ENCODE measurements at places on chromosomes 2 and 18.

DNA sequence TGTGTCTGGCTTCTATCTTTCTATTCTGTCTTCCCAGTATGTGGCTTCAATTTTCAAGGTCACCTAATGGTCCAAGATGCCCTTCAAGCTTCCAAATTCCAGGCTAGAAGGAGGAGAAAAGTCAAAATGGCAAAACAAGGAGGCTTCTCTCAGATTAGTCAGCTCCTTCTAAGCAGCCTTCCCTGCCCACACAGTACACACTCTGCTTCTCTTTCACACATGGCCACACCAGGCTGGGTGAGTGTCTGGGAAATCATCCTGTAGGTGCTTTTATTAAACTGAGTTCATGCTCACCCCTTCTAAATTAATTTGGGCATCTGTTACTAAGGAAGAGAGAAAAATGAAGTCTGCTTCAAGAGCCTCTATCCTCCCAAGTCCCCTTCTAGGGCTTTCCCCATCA is 277.2 kb upstream of the MGAT5 start:
- no peak for DNase-seq

GRCh38 chr18:3867864-3868311 is 417.9 kb downstream of the TGIF1 start:
- no peak for DNase-seq

DNA sequence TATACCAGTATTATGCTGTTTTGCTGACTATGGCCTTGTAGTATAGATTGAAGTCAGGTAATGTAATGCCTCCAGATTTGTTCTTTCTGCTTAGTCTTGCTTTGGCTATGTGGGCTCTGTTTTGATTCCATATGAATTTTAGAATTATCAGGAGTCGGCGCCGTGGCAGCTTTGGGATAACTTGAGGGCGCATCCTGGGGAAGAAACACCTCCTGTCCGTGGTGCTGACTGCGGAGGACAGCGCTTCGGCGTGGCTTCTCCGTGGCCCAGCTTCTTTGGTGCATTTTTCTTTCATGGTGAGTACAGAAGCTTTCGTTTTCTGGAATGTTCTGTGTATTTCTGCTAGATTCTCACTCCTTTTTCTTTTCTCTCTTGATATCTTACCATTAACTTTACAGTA is 25.2 kb downstream of the CCDC74A start:
- no peak for DNase-seq

DNA sequence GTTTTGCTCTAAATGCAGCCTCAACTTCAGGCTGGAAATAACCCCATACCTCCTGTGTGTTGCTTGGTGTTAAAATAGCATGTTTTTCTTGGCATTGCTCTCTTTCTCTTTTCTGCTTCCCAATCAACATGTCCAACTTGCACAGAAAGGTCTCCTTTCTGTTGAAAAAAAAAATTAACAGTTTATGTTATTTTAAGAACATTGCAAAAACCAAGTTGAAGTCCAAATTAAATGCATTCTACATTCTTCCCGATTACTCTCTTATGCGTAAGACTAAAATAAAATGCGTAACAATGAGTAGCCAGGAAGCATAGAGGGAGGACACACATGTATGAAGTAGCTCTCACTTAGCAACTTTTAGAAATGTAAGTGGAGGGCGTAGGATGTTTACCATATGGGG is 1406.1 kb upstream of the NXPH2 start:
- no peak for DNase-seq

DNA sequence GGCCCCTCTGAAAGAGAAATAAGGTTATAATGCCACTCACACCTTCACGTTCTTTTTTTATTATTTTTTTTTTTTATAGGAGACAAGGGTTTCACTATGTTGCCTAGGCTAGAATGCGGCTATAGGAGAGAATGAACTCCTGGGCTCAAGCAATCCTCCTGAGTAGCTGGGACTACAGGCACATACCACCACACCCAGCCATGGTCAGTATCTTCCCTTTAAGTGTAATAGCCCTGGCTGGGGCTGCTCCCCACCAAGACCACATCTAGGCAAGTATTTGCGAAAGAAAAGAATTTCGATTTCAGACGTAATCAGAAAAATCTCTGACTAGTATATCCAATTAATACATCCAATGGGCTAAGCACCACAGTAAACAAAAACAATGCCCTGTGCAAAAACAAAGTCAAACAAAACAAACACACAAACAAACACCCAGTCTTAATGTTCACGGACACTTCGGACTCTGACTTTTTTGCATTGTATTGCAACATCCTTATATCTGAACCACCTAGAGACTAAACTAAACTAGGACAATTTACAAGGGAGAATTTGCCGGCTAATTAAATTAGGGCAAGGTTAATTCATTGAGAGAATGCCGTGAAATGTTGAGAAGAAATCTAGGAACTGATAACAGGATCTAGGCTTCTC is 49.6 kb upstream of the TLK1 start:
- no peak for DNase-seq

DNA sequence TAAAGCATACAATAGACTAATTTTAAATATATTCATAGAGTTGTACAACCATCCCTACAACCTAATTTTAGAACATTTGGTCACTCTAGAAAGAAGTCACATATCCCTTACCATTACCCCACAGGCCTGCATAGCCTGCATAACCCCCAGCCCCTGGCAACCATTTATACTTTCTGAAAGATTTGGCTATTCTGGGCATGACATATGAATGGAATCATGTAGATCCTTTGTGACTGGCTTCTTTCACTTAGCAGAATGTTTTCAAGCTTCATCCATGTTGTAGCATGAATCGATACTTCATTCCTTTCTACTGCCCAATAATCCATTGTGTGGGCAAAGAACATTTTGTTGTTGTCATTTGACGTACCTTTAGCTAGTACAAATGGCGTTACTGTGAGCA is 151.5 kb downstream of the WDSUB1 start:
- no peak for DNase-seq

DNA sequence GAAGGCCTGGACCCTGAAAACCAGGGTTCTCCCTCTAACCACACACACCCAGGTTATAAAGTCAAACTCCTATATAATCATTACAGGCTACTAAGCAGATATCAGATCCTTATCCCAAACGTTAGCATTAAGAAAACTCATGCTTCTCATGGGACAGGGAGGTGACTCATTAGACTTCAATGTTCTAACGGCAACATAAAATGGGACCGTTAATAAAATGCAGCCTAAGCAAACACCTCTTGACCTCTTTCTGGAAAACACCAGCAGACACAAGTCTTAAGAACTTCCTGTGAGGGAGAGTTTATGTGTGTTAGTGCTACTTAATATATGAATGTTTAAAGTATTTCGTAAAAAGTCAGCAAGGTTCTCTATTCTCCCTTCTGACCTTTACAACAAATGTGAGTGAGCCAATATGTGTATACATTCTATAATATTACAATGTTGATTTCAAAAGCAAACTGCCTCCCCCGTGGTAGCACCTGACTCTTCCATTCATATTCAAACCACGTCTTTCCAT is 31.7 kb downstream of the LPIN2 start:
- no peak for DNase-seq

- no peak for DNase-seq
These were observed 257.3 kb downstream of the NBAS start for GRCh38 chr2:15303874-15304273.

GRCh38 chr2:17540093-17540812 is at the start of gene VSNL1:
Gene VSNL1, plus strand, starts transcription at chr2:17540696. Its CDS starts 51,379 bp downstream, at chr2:17592075.
- DNase-seq = no peak

GRCh38 chr18:29439398-29439797 is 1262.5 kb upstream of the CDH2 start:
- no peak for DNase-seq

DNA sequence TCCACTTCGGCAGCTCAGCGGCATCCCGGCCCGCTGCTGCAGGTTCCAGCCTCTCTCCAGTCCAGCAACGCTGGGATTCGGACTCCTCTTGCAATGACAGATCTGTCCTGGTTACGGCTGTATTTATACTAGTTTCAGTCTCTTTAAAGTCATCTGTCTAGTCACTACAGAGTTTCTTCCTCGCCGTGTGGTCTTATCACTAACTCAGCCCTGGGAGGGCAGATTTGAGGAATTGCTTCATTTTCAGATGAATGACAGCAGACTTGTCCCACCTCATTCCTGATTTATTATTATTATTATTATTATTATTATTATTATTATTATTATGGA is 2.2 kb downstream of the KLHL29 start:
- DNase-seq = no peak

- DNase-seq = no peak
These were observed 15.6 kb upstream of the PSD4 start for GRCh38 chr2:113157897-113158753.

- DNase-seq = no peak
These were observed 438.2 kb downstream of the TSN start for GRCh38 chr2:122193622-122194021.

- no peak for DNase-seq
These were observed 275.9 kb downstream of the MREG start for GRCh38 chr2:215737477-215737876.

DNA sequence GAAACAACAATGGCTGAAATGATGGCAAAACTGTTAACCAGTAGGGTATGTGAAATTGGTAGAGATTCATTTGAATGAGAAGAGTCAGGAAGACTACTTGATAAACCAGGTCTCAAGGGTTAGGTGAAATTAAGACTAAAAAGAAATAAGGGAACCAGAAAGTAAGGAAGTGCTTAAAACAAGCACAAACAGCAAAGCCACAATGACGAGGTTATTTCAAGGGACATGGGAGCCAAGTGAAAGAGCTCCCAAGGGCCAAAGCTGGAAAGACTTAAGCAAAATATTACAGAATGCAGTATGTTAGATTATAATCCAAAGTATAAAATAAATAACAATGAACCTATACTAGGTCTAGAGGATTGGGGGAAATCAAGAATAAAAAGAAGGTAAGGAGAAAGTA is 19.3 kb upstream of the CD302 start:
- DNase-seq = no peak

- no peak for DNase-seq
These were observed 85.5 kb downstream of the MALT1 start for GRCh38 chr18:58756596-58757240.

DNA sequence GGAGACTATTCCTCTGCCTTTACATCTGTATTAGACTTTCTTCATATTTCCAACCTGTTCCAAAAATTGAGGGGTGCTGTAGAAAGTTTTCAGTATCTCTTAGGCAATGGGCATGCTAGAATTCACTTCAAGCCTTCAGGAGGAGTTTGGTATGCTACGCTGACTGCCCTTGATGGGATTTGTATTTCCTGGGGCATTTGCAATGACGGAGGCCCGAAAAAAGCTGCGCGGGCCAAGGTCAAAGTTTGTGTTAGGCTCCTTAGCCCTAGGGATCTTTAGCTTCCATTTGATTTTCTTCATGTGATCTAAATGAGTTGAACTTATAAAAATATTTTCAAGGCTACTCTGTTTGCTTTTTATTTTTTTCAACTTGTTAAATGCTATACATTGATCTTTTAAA is 5.1 kb downstream of the CPS1 start:
- DNase-seq = no peak

DNA sequence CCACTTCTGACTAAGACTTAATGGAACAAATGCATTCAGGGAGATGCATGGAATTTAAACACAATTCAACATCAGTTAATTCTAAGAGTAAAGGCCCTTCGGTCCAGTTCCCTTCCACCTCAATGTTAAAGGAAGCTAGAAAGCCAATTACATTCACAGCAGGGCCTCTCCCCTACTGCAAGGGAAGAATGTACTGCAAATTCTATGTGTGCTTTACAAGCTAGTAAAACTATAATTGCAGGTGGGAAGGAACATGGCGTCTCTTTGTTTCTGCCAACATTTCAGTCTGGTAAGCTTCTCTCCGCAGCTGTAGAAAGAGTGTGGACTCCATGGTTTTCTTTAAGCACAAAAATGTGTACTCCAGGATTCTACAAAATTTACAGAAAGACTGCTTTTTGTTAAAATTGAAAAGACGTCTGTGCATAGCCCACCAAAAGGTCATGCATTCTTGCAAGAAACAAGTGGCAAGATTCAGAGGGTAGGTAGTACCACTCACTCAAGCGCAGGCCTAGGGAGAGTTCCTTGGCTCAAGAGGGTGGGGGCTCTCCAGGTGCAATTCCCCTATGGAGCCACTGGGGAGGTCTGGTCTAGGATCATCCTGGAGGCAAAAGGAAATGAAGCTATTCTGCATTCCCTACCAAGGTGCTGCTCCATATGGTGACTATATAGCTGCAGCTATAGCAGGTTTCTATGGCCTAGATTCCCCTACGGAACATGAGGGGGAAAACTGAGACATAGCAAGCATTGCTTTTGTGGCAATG is 127.0 kb upstream of the FZD5 start:
- DNase-seq = no peak

DNA sequence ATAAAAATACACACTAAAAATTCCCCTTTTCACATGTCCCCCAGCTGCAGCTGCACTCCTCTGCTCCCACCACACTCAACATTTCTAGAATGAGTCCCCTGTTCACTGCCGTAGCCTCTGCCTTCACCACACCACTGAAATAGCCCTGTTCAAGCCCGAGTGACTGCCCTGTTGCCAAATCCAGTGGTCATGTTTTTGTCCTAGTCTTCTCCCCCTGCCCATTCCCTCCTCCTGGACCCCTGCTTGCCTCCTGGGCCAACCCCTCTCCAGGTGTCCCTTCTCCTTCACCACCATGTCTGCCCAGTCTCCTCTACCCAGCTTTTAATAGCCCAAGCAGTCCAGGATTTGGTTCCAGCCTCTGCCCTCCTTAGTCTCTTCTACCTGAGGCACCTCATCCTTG is 97.1 kb upstream of the LGALSL start:
- DNase-seq = no peak

GRCh38 chr2:216349366-216349765 is 22.9 kb downstream of the MARCHF4 start:
- no peak for DNase-seq

DNA sequence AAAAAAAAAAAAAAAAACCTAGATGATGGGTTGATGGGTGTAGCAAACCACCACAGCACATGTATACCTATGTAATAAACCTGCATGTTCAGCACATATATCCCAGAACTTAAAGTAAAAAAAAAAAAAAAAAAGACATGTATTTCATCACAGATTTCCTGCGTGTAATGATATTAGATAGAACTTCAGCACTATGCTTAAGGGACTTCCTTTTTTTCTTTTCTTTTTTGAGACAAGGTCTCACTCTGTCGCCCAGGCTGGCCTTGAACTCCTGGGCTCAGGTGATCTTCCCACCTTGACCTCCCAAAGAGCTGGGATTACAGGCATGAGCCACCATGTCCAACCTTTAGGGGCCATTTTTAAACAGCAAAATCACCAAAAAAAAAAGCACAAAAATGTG is 42.0 kb downstream of the NEURL3 start:
- DNase-seq = no peak

- DNase-seq = no peak
These were observed 327 bp downstream of the LTBP1 start for GRCh38 chr2:32947076-32947483.

DNA sequence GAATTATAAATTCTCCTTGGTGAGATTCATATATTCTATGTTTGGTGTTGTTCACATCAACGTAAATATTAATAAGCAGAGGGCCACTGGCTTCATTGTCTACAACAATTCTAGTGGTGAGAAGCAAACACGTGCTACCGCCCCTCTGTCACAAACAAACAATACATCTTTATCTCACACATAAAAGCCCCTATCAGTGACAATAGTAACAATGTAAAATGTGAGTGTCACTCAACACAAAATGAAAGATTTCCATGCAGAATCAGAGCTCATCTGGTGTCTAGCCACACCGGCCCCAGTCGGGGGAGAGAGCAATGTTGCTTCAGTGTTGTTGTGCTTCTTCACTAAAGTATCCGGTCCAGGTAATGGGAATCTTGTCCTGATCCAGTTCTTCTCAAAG is 932.6 kb downstream of the SOCS6 start:
- no peak for DNase-seq

- DNase-seq = no peak
These were observed 248.3 kb upstream of the COL3A1 start for GRCh38 chr2:188725746-188726360.

GRCh38 chr2:28588292-28588670 is 92.4 kb downstream of the PLB1 start:
- DNase-seq = no peak

- DNase-seq = no peak
These were observed 30.3 kb downstream of the TFCP2L1 start for GRCh38 chr2:121254748-121255147.
